Activated CD4-positive, alpha-beta T cell treated with anti-CD3 and anti-CD28 coated beads, Interleukin-2, amount 10 ng/mL, durations not matched to agents 24 days and 14 days (primary cell): ENCODE measurements at places on chromosomes 11 and 22.

GRCh38 chr11:115377882-115378296 lies 126.3 kb downstream of the CADM1 start:
- H3K4me3 ChIP-seq: no peak overlapping the region
- no peak for DNase-seq
- H3K27me3 ChIP-seq: no peaks in the 10 kb centered on the region
- H3K27ac ChIP-seq: no peak overlapping the region

DNA sequence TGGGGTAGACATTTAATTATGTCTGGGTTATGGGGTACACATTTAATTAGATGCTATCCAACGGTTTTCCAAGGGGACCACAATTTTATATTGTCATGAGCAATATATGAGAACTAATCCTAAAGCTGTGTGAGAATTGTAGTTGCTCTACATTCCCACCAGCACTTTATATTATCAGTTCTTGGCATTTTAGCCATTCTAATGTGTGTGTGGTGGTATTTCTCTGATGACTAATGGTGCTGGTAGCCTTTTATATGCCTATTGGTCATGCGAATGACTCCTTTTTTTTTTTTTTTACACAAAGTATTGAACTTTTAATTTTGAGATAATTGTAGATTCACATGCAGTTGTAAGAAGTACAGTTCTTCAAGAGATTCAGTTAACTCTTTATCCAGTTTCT lies 26.2 kb downstream of the TMEM135 start:
- no peaks in the 10 kb centered on the region for H3K27me3 ChIP-seq
- H3K4me3 ChIP-seq: no peak overlapping the region
- H3K36me3 ChIP-seq: peaks cover 10% of the 10 kb centered on the region
- H3K27ac ChIP-seq: no peak overlapping the region
- peaks cover 5% of the 10 kb centered on the region for H3K4me1 ChIP-seq

DNA sequence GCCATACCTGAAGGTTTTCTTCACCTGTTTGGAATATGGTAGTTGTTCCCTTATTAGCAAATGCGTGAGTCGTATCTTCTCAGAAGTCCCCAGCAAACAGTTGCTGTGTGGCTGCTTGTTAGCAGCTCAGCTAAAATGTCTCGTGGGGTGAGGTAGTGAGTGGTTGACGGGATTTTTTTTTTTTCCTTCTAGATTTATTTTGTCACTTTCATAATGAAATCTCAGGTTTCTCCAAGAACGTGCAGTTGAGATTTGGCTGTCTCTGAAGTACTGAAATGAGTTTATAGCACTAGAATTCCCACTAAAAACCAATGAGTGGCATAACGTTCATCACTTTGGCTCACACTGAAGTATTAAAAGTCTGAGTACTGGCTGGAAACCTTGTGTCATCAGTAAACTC lies 16.8 kb downstream of the RCN1 start:
- H3K27me3 ChIP-seq: no peaks in the 10 kb centered on the region
- H3K36me3 ChIP-seq: peaks cover 23% of the 10 kb centered on the region
- H3K4me3 ChIP-seq: no peak overlapping the region

GRCh38 chr11:829847-830294 lies 2.2 kb downstream of the CRACR2B start:
- peaks cover 32% of the 10 kb centered on the region for H3K4me1 ChIP-seq

DNA sequence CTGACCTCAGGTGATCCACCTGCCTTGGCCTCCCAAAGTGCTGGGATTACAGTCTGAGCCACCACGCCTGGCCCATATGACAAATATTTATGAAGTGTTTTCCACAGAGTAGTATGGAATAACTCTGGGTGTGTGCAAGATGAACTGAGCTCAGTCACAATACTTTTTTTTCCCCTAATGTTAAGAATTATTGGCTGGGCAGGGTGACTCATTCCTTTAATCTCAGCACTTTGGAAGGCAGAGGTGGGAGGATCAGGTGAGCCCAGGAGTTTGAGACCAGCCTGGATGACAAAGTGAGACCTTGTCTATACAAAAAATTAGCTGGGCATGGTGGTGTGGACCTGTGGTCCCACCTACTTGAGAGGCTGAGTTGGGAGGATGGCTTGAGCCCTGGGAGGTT lies 6.4 kb downstream of the PTPRJ start:
- DNase-seq: no peak
- H3K27me3 ChIP-seq: no peaks in the 10 kb centered on the region
- H3K4me3 ChIP-seq: no peak overlapping the region
- peaks cover 60% of the 10 kb centered on the region for H3K4me1 ChIP-seq

GRCh38 chr22:45067731-45068130 lies 57.9 kb upstream of the PHF21B start:
- H3K4me1 ChIP-seq: peaks cover 20% of the 10 kb centered on the region
- no peak overlapping the region for H3K4me3 ChIP-seq
- H3K36me3 ChIP-seq: no peaks in the 10 kb centered on the region

- peaks cover 3% of the 10 kb centered on the region for H3K4me1 ChIP-seq
- no peak for DNase-seq
- H3K4me3 ChIP-seq: no peak overlapping the region
These were observed 5.7 kb downstream of the PRR5 start for GRCh38 chr22:44707752-44708151.

DNA sequence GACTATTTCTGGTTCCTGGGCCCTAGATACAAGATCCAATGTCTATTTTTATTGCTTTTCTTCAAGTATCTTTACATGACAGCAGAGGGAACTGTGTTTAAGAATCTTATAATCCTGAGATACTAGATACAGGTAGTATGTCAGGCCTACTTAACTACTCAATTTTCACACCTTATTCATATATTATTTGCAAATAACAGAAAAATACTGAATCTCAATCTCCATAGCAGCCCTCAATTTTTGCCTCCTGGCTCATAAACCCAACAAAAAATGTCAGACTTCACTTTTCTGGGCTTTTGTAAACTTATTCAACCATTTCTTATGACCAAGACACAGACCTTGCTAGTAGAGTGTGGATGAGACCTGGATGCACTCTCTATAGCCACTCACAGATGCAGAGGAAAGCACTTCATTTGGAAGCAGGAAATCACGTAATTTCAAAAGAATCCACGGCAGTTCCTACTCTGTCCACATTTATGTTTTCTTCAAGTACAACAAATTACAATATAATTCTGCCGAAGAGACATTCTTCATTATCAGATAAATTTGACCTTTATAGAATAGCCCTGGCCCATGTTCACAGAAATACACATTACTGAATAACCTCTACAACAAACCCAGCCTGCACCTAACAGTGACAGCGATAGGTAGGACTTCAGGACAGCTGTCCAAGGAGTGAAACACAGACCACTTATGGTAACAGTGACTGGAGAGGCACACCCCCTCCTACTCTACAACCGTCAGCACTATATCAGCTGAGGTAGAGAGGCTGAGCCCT lies 62.0 kb upstream of the YPEL1 start:
- no peaks in the 10 kb centered on the region for H3K27me3 ChIP-seq
- H3K36me3 ChIP-seq: peaks cover 44% of the 10 kb centered on the region
- no peak overlapping the region for H3K27ac ChIP-seq

GRCh38 chr11:109454857-109455256 lies 32.9 kb downstream of the C11orf87 start:
- no peaks in the 10 kb centered on the region for H3K4me1 ChIP-seq
- no peak overlapping the region for H3K27ac ChIP-seq
- H3K4me3 ChIP-seq: no peak overlapping the region
- no peaks in the 10 kb centered on the region for H3K36me3 ChIP-seq
- DNase-seq: no peak

- no peak overlapping the region for H3K4me3 ChIP-seq
- H3K27ac ChIP-seq: no peak overlapping the region
- no peaks in the 10 kb centered on the region for H3K27me3 ChIP-seq
- no peaks in the 10 kb centered on the region for H3K4me1 ChIP-seq
- H3K36me3 ChIP-seq: no peaks in the 10 kb centered on the region
These were observed 381.8 kb downstream of the BUD13 start for GRCh38 chr11:116390963-116391362.

DNA sequence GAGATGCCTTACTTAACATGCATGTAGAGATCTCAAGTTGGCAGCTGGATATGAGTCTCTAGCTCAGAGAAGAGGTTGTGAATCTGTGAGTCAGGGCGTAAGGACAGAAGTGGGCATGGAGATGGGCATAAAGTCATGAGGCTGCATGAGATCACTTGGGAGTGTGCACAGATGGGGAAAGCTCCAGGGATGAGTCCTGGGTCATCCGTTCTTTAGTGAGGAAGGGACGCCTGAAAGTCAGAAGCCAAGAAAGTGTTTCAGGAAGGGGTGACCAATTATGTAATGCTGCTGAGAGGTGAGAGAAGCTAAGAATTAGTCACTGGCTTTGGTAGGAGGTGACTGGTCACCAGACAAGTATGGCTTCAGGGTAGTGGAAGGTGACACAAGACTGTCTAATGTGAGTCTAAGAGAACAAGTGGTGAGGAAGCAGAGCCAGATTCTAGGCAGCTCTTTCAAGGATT lies 6.7 kb downstream of the ACP2 start:
- peaks cover 73% of the 10 kb centered on the region for H3K36me3 ChIP-seq
- H3K27me3 ChIP-seq: no peaks in the 10 kb centered on the region
- H3K27ac ChIP-seq: peak overlapping the region; percentile 32
- peaks cover 15% of the 10 kb centered on the region for H3K4me1 ChIP-seq
- H3K4me3 ChIP-seq: no peak overlapping the region
- no peak for DNase-seq

DNA sequence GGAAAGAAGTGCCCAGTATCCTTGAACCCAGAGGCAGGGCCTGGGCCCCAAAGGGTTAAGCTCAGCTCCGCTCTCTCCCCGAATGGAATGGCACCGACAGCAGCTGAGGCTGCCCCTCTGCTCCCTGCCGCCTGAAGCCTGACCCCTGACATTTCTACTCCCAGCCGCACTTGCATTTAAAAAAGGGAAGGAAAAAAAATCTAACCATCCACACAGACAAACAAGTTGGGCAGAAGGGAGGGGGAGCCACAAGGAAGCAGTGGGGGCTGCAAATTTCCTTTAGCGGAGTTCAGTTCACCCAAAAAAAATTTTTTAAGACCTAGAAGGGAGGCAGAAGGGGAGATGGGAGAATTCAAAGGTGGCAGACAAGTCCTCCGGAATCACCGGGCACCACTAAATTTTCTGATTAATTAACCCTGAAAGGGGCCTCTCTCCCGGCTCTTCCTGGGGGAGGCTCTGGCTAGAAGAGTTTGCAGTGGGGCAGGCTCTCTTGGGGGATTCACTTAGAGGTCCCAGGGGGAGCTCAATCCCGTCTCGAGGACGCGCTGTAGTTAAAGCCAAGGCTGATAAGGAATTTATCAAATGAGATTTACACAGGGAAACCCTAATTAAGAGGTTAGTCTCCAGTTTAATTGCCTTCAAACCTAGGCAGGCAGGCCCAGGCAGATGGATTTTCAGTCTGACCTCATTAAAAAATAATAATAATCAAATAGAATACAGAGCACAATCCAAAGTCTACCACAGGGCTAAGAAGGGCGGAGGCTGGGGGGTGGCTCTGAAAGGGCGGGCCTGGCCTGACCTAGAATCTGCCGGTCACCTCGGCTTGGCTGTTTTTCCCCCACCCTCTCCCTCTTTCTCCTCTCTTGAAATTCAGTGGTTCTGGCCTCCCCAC lies 25.6 kb downstream of the MN1 start:
- H3K4me1 ChIP-seq: no peaks in the 10 kb centered on the region
- no peak overlapping the region for H3K27ac ChIP-seq
- peaks cover 7% of the 10 kb centered on the region for H3K27me3 ChIP-seq
- H3K4me3 ChIP-seq: no peak overlapping the region
- H3K36me3 ChIP-seq: no peaks in the 10 kb centered on the region
- no peak for DNase-seq

DNA sequence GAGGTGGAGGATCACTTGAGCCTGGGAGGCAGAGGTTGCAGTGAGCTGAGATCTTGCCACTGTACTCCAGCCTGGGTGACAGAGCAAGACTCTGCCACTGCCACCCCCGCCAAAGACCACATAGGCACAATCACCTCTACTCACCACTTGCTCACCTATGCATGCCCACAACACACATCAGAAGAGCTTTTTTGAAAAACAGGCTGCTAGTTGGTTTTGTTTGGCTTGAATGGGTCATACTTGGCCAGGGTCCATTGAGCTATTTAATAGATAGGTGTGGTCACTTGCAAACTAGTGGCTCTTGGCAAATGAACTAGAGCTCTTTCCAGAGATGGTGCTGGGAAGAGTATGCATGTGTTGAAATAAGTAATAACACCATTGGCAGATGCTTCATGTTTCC lies 80.1 kb downstream of the EMSY start:
- no peak for DNase-seq
- H3K27ac ChIP-seq: no peak overlapping the region
- H3K4me3 ChIP-seq: no peak overlapping the region
- peaks cover 31% of the 10 kb centered on the region for H3K36me3 ChIP-seq
- no peaks in the 10 kb centered on the region for H3K27me3 ChIP-seq
- no peaks in the 10 kb centered on the region for H3K4me1 ChIP-seq

GRCh38 chr11:68343761-68344256 lies 31.4 kb downstream of the LRP5 start:
- no peaks in the 10 kb centered on the region for H3K27me3 ChIP-seq
- DNase-seq: no peak
- no peak overlapping the region for H3K4me3 ChIP-seq
- H3K27ac ChIP-seq: no peak overlapping the region

GRCh38 chr11:112961146-112961668 lies at the start of gene NCAM1:
Gene NCAM1 (plus strand): TSS chr11:112961420.
- peaks cover 62% of the 10 kb centered on the region for H3K27me3 ChIP-seq
- peak within 1 kb of the TSS; percentile 32 for H3K27ac ChIP-seq
- H3K4me3 ChIP-seq: peak within 1 kb of the TSS; percentile 82
- H3K36me3 ChIP-seq: no peaks in the 10 kb centered on the region
- peaks cover 12% of the 10 kb centered on the region for H3K4me1 ChIP-seq

DNA sequence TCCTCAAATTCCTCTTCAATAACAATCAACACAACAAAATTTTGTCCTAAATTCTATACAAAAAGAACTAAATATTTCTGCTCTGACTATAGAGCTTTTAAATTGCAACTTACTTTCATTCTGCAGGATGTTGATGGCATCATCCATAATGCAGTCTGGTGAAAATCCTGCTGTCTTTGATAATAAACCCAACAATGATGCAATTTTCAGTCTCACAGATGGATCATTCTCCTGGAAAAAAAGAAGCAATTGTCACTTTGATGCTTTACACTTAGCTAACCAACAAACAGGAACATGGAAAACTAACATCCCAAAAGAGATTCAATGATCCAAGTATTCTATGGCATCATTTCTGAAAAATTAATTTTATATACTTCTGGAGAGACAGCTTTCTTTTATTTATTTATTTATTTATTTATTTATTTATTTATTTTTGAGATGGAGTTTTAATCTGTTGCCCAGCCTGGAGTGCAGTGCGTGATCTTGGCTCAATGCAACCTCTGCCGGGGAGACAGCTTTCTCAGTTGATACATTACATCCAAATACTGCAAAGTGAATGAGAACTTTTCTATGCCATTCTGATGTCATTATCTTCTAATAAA lies 13.0 kb downstream of the INTS4 start:
- DNase-seq: no peak
- H3K4me3 ChIP-seq: no peak overlapping the region
- H3K27ac ChIP-seq: no peak overlapping the region

- no peak overlapping the region for H3K27ac ChIP-seq
- H3K27me3 ChIP-seq: no peaks in the 10 kb centered on the region
- H3K36me3 ChIP-seq: peaks cover 22% of the 10 kb centered on the region
These were observed 14.3 kb downstream of the TCIRG1 start for GRCh38 chr11:68053117-68053516.

DNA sequence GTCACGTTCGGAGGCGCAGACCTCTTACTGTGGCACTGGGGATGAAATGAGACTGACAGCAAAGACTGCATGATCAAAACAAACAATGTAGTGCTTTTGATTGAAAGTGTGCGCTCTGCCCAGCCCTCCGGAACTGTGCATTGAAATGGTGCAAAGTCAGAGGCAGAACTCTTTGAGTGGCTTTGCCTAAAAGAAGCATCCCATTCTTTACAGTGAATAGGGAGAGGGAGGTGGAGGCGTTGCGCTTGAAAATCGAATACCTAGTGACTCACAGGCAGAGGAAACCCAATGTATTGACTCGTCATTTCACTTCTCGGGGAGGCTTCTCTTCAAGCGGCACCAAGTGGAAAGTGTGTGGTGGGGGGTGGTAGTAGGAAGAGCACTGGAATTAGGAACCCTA lies 10.9 kb downstream of the RCN1 start:
- H3K27ac ChIP-seq: no peak overlapping the region
- peaks cover 8% of the 10 kb centered on the region for H3K4me1 ChIP-seq
- no peak for DNase-seq
- peaks cover 70% of the 10 kb centered on the region for H3K36me3 ChIP-seq
